ENCODE measurements at places on chromosomes 12 and 14.
A peak's percentile ranks its signal among the peaks of the same experiment; 100 is the strongest.

GRCh38 chr14:61396279-61396678, 74.9 kb downstream of the PRKCH start:
- DNase-seq: no peak

GRCh38 chr14:49615776-49616175, 4.7 kb downstream of the RPL36AL start:
- DNase-seq: no peak

- no peak for DNase-seq
Measured at GRCh38 chr12:110927546-110927945, 7.2 kb upstream of the MYL2 start.

- no peak for DNase-seq
Measured at GRCh38 chr12:2294651-2295475, 242.1 kb downstream of the CACNA1C start.

DNA sequence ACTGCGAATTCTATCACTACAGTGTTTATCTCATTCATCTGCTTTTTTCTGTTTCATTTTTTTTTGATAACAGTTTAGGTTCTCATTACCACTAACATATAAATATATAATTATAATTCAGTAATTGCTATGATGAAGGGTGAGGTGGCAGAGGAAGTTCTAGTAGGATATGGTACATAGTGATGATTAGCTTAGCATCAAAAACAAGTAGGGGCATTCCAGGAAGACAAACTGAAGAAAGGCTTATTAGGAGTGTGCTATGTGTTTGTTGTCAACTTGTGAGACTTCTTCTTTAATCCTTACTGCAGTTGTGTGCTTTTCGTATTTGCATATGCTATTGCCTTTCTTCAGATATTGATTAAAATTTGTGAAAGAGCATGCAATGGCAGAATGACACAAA, 20.6 kb downstream of the FUT8 start:
- no peak for DNase-seq

- DNase-seq: no peak
Measured at GRCh38 chr14:51715250-51715649, 63.5 kb downstream of the FRMD6 start.

DNA sequence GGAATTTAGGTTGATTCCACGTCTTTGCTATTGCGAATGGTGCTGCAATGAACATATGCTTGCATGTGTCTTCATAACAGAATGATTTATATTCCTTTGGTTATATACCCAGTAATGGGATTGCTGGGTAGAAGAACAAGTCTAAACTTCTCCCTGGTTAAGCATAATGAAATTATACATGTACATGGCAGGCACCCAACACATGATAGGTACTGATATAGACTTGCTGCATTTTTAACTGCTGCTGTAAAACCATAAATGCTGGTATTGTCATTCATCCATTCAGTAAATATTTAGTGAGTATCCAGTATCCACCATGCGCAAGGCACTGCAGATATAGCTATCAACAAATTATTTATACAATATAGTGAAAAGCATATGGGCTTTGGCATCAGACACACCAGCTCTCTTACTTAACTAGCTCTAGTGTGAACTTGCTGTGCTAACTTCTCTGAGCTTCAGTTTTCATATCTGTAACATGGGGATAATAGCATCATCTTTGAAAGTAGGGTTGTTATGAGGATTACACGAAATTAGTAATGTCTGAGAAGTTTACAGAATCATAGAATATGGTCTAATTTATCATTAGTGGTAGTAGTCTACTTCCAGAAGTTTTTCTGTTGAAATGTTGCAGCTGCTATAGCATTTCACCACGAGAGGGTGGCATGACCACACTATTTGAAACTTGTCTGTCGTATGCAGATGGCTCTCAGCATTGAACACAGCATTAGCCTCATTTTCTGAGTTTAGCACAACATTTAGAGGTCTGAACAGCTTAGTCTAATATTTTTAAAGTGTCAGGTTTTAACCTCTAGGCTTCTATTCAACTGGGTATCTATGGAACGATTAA, 32.0 kb upstream of the SEL1L start:
- peak; percentile 22 for DNase-seq

DNA sequence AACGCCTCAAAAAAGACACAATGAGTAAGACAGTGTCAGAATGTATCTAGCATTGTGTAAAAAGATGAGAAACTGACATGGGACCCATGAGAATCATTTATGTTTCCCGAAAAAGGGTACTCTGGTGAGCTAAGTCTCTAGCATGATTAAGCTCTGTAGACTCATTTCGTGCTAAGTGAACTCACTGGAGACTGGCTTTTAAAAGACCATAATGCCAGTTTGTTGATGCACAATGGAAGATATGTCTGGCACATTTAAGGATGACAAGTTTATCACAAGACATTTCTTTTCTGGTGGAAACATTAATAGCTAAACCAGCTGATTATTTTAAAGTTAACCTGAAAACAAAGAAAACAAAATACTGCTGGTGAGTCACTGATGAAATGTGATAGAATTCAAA, 233.5 kb downstream of the SLC2A13 start:
- DNase-seq: no peak

- no peak for DNase-seq
Measured at GRCh38 chr14:99667045-99667444, 17.1 kb upstream of the CYP46A1 start.

DNA sequence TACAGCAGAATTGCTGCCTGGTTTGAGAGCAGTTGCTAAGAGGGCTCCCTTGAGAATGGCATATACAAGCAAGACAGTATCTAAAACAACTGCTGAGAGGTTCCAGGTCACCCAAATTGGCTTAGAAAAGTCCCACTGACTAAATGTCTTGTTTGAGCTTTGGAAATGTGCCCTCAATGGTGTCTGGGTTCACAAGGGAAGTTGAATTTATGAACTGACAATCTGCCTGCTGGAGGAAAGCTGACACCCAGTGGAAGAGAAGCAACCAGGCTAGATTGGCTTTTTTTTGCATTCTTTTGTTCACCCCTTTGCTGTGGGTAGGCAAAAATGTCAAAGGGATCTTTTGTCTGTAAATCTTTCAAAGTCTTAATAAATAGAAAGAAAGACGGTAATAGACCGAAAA, 44.6 kb upstream of the NPFF start:
- no peak for DNase-seq

- DNase-seq: no peak
Measured at GRCh38 chr12:47271800-47272239, 192.1 kb upstream of the AMIGO2 start.

DNA sequence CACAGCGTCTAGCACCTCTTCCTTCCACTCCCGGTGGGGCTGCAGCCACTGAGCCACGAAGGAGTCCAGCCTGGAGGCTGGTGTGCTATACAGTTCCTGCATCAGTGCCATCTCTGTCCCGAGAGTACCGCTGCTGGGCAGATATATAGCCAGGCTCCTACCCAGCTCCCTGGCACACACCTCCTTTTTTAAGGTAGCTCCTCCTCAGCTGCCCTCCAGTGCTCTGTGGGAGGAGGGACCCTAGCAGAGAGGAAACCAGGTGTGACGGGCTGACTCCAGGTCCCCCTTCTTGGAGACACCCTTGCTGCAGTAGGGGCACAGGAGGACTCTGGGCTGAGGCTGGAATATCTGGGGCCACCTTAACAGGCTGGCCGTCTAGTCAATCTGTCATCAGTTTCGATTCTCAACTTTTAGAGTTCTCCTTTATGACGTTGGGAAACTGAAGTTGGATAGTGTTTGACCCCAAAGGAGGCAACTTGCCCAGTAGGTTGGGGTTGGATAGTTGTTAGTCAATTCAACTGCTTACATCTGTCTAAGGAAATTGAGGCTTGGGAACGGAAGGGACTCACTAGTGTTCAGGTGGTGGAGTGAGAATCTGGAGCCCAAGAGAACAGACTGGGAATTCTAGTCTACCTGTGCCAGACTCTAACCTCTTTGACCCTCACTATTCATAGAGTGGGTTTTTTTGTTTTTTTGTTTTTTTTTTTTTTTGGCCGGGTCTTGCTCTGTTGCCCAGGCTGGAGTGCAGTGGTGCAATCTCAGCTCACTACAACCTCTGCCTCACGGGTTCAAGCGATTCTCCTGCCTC, at the start of gene OASL:
Gene OASL (minus strand): TSS at position 386 of the 808 bp plus-strand sequence. CDS start 275 bp downstream, at position 111.
- DNase-seq: no peak

All from NCI-H524 treated with DMSO at 0.1 percent for 48 hours (cell line).